ENCODE measurements at places on chromosomes 6 and 20.

DNA sequence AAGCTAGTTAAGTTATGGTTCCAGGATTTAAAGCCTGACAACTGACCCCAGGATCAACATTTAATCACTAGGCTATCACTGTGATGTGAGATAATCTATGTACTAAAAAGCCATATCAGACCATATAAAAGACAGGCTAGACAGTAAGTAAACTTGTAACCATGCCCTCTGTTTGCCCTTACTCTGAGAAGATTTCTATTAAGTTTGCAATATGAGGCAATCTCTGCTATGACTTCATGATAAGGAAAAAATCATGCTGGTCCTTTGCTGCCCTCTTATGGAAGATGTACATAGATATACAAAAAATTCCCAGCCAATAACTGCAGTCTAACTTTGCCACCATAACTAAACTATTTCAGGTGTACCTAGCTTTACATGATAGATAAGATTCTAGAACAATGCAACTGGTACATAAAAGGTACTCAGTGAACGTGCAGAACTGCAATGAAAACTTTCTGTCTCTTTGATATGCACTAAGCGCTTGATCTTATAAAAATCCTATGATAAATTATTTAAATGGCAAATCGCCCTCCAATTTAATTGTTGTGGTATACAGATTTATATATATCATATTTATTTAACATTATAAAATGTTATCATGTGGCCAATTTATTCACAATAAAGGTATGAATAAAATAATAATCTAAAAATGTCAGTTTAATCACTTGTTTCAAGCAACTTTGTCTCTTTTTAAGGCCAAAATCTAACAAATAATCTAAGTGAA, 70.5 kb downstream of the FAM217A start:
- no peak for DNase-seq

DNA sequence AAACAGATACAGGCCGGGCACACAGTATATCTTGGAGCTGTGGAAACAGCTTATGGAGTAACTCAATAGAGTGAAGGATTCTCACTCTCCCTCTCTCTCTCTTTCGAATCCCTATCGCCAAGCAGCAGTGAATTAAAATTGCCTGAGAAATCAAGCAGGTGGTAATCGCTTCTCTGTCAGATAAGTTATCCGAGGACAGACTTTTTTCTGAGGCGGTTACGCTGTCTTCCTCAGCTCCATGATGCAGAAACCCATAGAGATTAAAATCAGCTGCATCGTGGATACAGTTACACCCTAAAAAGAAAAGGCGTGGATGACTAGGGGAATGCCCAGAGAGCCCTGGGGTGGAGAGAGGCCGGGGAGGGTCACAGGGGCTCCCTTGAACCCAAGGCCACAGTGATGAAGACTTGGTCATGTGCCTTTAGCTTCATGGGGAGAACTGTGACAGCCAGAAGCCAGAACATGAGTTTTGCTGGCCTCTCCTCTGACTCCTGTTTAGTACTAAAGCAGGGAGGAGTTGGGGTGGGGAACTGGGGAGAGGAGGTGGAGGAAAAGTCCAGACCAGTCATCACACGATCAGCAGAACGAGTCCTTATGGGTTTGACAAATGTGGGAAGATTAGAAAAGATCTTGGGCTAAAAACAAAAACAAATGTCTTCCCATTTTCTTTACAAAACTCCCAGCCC, 138.8 kb upstream of the JARID2 start:
- DNase-seq: no peak

DNA sequence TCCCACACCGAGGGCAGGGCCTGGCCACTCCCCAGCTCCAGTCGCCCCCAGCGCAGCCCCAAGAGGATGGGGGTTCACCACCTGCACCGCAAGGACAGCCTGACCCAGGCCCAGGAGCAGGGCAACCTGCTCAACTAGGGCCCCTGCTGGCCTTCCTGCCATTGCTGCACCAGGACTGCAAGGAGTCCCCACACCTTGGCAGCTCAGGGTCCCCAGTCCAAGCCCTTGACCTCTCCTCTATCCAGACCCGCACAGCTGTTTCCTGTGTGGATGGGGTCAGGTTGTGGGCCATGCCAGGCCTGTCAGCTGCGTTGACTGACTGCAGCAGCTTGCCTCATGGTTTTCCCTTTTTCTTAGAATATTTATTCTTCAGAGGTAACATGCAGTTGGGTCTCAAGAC, 4.4 kb downstream of the LRRC73 start:
- DNase-seq: no peak

- DNase-seq: no peak
Observed at GRCh38 chr6:45454008-45454911, 76.5 kb upstream of the SUPT3H start.

DNA sequence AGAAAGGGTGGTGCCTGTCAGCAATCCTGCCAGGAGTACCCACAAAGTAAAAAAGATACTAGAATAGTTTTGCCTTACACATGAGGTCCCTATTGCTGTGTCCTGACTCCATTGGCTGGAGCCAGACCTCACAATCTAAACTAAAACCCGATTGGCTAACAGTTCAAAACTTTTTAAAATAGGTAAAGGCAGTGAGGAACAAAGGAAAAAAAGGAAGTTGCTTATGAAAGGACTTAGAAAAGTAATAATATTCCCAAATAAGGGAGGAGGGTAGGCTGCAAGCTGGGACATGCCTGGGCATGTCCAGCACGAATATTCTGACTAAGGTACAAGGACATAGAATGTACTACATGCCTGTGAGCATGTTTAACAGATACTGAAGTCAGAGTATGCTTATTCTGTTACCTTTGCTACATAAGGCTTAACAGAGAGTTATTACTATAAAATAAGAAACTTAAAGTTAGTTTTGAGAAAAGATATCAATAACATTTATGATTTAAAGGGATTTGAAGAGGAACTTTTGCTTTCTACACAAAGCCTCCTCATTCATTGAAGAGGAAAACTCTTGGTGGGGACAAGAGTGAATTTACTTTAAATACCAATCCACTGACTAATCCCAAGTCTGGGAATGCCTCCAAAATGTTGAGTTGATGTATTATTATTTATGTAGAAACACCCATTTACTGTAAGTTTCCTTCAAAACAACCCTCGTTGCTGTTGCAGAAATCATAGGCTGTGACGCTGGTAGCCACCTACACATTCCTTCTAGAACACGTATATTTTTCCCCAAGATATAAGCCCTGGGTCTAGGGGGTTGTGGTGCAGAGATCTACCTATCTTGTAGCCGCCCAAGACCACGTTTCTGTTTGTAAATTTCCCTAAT, 8.2 kb upstream of the MTHFD1L start:
- DNase-seq: no peak

DNA sequence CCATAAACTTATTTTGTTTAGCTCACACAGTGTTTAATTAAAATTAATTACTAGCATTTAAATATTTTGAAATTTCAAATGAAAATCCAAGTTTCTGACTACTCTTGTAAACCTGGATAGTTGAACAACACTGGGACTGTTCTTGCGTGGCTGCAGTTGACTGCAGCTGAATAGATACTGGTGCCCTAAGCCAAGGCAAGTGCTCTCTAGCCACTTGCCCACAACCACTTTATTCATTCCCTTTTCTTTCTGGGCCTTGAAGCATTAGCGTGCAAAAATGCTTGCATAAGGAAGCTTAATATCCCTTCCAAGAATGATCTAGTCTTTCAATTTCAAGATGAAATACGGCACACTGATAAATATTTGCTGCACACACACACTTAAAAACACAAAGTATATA, 676.0 kb upstream of the MARCKS start:
- no peak for DNase-seq

DNA sequence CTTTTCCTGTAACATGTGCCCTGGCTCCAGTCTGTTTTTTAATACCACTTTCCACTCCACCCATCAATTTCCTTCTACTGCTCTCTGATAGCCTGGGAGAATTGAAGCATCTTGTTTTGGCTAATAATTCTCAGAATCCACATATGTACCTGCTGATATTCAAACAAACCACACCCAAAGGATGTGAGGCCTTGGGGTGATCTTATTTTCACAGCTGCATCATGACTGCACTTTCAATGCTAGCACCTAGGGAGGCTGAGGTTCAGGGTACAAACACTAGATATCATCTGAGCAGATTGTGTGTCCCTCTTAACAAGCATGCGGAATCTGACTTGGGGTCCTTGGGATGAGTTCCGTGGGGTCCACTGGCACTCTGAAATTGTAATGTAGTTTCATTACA, 12.7 kb downstream of the FNDC1 start:
- DNase-seq: no peak

DNA sequence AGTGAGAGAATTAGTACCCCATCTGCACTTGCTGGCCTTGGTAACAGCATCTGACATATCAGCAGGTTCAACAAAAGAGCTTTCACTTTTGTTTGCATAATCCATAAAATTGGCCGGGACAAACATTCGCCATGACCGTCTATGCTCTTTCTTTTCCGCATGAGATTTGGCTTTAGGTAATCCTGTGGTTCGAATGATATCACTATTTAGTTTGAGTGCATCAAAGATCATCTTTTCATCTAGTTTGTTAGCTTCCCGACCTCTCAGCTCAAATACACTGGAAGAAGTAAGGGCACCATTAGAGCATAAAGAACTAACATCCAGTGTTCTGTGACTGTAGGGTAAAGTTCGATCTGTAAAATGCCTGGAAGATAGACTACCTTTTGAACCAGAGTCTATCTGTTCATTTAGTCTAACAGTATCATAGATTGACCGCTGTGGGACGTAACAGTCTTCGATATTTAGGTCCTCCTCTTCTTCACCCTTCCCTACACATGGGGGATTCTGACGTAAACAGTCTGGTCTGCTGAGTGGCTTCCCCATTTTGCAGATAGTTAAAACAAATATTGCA, 101.6 kb downstream of the DST start:
- DNase-seq: no peak

DNA sequence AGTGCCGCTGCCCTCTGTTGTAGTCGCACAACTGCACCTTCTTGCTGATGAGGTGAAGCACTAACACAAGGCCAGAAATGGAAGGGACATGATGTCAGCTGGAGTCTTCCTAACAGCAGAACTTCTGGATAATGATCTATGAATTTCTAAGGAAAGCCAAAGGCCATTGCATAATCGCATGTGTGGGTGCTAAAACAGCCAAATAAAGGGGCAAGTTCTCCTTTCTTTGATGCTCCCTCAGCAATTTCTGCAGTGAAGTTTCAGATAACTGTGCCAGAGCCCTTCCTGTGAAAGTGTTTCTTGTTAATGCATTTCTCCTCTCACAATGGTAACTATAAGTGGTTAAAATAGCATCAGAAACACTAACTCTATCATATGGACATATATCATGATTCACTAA, 8.0 kb upstream of the F13A1 start:
- DNase-seq: no peak

- no peak for DNase-seq
Observed at GRCh38 chr6:93418033-93418407, 1.3 kb downstream of the EPHA7 start.

DNA sequence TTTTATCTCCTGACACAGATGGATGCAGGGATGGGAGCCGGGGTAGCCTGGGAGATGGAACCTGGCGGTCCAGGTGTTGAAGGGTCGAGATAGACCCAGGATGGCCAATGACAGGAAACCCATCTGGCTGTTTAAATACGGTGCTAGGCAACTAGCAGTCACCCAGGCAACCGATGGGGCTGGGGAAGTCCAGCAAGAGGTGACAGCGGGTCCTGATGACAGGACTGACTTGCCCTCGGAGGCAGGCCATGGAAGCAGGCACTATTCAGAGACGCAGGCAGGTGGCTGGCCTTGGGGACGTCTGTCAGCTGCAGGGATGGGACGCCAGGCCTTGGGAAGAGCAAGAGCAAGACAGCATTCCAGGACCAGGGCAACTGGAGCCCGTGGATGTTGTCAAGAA, 135.4 kb upstream of the RALGAPA2 start:
- DNase-seq: no peak

- no peak for DNase-seq
Observed at GRCh38 chr6:161844804-161845203, 570.9 kb upstream of the AGPAT4 start.

DNA sequence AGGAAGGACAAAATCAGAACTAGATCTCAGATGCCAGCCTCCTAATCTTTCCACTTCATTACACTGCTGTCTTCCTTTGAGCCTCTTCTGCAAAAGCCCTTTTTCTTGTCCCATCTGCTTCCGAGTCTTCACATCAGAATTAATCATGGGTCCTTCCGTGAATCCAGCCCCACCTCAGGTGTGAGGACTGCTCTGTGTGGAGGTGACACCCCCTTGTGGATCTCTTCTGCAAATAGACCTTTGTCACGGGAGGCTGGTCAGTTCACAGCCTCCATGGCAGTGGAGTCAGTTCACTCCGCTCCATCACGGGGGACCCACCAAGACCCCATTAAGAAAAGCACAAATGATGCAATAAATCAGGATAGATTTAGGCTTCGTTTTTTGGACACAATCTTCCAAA, 171.1 kb downstream of the ADAT2 start:
- peak; percentile 26 for DNase-seq

DNA sequence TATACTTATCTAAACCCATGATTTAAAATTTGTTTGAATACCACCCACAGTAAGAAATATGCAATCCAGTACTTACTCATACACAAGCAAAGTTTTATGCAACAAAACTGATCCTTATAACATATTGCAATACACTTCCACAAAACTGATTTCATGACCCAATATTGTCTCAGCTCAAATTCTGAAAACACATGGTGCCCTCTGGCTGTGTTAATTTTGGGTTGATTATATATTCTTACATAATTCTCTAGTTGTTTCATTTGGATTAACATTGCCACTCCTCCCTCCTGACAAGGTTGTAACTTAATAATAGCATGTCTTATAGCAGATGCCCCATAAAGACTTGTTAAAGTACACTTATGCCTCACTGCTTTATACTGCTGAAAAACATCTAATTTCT, 73.0 kb upstream of the TULP1 start:
- DNase-seq: no peak

- DNase-seq: no peak
Observed at GRCh38 chr6:7060769-7061516, 46.8 kb upstream of the RREB1 start.

DNA sequence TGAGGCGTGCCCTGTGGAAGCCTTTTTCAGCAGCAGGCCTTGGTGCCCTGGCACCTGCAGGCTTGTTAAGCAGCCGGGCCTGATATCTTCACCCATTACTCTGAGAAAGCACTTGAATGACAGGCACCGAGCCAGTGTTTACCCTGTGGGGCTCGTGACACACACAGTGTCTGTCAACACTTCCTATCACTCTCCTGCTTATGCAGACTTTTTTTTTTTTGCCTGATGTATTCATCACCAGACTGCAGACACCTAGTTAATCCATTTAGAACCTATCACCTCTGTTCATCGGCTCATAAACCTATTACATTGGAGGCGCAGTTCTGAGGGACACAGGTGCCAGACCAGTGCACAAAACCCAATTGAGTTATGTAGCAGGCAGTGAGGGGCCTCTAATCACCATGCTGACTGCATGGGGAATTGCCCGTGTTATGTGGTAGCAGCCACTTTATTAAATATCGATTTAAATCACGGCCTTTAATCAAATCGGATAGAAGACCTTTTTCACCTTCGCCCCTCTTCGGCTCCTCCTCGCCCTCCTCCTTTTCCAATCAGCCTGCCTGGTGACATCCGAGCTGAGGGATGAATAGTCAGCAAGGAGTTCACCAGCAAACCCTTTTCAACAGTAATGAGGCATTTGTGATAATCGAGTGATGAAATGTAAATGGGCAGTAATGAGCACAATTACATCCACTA, 962.9 kb upstream of the SLC35B3 start:
- DNase-seq: no peak

All from natural killer cell (primary cell).